Activated naive CD8-positive, alpha-beta T cell treated with anti-CD3 and anti-CD28 coated beads, Interleukin-2, amount 50 U/mL, for 16 hours (primary cell): ENCODE measurements at places on chromosomes 16 and 17.

DNA sequence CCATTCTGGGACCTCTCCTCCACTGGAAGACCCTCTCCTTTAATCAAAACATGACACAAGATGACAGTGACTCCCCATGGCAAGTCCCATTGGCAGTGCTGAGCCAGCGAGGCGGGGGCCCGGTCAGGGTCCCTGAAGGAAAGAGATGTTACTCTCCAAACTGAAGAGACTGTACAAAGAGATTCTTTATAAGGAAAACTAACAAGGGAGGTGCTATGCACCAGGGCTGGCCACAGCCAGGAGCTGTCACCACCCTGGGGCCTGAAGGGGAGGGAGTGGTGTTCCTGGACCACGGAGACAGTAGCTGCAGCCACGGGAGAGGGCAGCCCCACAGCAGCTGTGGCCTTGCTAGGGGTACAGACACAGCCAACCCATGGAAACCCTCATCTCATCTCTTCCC is 123.1 kb downstream of the XYLT1 start:
- no peak for DNase-seq

DNA sequence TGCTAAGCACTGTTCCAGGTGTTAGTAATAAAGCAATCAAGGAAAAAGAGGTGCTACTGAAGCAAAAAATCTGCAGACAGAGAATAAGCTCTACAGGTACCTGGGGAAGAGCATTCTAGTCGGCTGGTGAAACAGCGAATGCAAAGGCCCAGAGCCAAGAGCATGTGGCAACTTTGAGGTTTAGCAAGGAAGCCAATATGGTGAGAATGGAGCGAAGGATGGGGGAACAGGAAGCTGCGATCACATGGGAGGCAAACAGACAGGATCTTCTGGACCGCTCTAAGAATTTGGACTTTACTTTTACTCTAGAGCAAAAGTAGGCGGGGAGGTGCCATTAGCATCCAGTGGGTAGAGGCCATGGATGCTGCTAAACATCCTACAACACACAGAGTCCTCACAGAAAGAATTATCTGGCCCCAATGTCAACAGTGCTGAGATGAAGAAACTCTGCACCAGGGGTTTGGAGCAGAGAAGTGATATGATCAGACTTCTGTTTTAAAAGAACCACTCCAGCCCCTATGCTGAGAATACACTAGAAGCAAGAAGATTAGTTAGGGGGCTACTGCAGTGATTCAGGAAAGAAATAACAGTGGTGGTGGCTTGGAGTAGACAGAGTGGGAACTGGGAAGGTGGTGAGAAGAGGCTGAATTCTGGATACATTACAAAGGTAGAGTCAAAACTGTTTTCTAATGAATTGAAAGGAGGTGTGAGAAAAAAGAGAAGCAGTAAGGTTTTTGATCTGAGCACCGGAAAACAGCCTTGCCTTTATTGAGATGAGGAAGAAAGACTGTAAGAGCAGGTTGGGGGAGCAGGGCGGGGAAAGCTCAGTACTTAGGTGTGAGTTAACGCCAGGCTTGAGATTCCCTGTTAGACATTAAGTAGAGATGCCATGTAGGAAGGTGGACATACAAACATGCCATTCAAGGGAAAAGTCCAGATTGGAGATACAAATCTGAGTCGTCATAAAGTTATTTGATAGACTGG is 11.0 kb downstream of the EFTUD2 start:
- DNase-seq: no peak

DNA sequence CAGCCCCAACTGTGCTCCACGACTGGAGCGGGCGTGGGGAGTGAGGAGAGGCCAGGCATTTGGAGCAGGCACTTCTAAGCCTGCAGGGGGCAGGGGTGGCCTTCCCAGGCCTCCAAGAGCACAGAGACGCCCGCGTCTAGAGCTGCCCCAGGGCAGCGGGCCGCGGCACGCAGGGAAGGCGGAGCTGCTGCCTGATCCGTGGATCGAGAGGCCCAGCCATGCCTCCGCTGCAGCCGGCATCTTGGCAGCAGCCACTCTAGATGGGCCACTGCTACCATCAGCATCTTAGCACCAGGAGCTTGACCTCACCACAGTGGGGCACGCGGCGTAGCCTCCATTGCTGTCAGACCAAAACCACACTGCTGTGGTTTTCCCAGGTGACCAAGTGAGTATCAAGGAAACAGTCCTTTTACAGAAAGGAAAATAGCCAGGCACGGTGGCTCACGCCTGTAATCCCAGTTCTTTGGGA is 20.4 kb upstream of the WDR45B start:
- DNase-seq: no peak

DNA sequence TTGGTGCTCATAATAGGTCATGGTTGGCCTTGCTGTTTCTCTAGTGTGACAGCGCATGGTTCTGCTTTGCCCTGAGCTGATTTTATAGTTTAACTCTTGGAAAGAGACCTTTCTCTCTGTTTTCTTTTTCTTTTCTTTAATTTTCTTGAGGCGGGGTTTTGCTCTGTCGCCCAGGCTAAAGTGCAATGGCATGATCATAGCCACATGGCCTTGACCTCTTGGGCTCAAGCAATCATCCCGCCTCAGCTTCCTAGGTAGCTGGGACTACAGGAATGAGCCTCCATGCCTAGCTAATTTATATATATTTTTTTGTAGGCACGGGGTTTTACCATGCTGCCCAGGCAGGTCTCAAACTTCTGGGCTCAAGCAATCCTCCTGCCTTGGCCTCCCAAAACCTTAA is 80.4 kb upstream of the DNAJA2 start:
- no peak for DNase-seq

- DNase-seq: no peak
These were observed 182.8 kb downstream of the SEC14L1 start for GRCh38 chr17:77323413-77324171.
